Activated T-cell treated with anti-CD3 and anti-CD28 coated beads for 48 hours (primary cell): ENCODE measurements at places on chromosomes 1 and 21.

DNA sequence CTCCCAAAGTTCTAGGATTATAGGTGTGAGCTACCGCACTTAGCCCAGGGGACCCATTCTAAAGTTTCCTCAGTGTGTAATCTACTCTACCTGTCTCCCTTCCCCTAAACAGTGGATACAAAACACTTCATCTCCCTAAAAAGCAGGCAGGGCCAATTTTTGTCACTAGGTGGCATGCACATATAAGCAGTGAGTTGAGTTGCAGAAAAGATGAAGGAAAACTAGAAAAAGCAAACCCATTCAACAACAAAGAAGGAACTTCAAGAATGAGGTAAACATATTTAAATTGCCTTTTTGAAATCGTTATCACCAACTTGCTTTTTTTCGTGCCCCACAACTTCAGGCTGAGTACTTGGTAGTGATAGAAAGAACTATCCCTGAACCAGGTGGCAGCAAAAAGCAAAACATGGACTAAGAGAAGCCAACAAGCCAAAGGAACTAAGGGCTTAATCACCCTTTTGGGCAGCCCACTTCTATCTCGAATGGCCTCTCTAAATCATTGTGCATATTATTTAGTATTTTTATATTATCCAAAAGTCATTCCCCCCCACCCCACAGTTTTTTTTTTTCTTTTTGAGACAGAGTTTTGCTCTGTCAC is 19.7 kb upstream of the ALDH9A1 start:
- no peak for DNase-seq

- DNase-seq = peak; percentile 43
Observed at GRCh38 chr1:155859881-155860871, 809 bp downstream of the SYT11 start.

GRCh38 chr1:174815474-174815908 is 184.3 kb upstream of the CACYBP start:
- no peak for DNase-seq

DNA sequence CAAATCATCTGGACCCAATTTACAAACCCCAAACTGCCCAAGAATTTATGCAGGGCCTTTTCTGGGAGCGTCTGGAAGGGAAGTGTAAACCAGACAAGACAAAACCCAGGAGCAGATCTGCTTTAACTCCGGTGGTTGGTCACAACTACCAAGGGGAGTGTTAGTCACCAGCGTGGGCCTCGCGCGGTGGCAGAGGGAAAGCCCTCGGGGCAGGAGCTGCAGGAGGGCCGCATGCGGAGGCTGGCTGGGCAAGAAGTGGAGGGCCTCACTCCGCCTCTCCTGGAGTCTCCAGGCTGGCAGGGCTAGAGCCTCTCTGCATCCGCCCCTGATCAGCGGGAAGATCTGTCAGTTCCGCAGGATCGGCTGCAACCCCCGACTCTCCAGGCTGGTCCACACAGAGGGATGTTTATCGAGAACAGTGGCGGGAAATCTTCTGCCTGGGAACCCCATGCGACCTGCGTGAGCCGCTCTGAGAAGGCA is 2.0 kb downstream of the COL24A1 start:
- no peak for DNase-seq

GRCh38 chr1:8712413-8713231 is 104.8 kb downstream of the RERE start:
- no peak for DNase-seq

DNA sequence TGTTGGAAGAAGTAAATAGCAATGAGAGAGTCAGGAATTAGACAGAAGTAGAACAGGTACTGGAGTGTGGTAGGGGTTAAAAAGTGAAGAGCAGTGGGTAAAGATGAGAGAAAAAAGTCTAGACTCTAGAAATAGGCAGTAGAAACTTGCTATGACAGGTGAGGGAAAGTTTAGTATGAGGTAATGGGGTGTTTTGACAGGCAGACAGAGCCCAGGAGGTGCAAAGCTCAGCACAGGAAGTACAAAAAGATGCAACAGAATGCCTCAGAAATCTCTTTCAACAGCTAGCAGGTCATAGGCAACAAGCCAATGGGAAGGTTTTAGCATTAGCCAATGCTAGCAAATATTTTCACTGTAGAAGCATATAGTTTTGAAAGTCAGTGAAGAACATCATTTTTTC is 319.1 kb upstream of the SGIP1 start:
- no peak for DNase-seq

- DNase-seq = no peak
Observed at GRCh38 chr1:189851806-189852367, 625.8 kb downstream of the BRINP3 start.

DNA sequence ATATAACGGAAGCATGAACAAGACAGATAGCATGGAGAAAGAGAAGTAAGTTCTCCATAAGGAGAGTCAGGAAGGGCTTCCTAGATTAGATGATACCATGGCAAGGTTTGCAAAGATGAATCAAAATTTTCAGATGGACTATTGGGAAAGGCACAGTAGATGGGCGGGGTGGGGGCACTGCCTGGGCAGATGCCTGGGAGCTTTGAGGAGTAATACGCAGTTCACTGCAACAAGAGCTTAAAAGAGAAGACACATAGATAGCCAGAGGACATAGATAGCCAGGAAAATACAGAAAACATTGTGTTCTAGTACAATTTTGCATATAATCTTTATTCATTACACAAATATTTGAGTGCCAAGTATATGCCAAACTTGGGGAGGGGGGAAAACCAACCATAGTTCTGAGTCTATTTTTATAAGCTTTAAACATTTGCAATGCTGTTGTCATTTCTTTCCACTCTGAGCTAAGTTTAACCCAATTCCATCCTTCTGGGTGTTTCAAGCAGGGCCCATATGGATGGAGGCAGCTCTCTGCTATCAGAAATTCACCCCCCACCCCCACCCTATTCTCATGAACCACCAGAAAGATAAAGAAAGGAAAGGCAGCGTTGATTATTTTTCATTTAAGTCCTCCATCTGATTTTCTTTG is 120.6 kb downstream of the NUF2 start:
- DNase-seq = no peak

DNA sequence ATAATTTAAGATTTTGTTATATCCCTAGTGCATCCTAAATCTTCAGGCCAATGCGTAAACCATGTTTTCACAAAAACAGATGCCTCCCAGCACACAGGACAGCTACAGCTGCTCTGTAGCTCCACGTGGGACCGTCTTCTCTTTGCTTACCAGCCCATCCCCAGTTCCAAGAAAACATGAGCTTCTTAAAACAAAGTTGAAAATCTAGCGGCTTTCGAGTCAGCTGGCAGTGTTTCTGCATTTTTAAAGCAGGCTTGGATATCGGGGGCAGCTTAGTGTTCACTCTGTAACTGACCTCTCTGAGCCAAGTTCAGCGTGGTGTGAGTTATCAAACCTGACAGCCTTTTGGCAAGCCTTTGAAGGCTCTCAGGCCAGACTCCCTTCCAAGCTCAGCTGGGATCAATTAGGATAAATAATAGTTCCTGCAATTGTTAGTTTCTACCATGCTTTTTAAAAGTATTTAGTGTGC is 881.5 kb downstream of the LTN1 start:
- DNase-seq = no peak

GRCh38 chr1:41892301-41892781 is 26.4 kb downstream of the HIVEP3 start:
- DNase-seq = no peak

DNA sequence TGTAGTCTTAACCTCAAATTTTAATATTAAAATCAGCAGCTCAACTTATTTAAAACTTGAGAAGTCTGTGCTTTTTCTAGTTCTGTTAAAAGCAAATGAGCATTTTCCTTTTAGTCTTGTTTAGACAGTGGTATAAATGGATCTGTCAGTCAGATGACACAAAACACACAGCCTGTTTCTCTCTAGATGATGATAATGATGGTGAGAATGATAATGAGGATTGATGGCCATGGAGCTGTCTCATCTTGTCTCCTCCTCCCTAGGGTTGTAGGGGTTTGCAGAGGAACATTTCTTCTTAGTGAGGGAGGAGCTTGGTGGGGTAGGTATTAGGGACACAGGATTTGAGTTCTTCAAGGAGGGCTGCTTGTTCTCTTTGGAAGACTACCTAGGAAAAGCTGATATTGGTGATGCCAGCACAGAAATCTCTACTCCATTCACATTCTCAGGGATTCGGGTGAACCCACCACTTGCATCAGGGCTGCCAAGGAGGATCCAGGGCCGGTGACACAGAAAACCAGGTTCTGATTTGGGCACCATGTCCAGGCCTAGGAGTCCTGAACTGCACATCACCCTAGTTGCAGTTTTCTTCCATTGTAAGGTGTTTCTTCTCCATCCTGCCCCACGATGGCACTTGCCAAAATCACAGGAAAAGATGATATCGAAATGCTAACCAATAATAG is 147.6 kb downstream of the RHOU start:
- DNase-seq = no peak

GRCh38 chr1:65538086-65538485 is 117.6 kb downstream of the LEPR start:
- DNase-seq = no peak

GRCh38 chr21:21458124-21458631 is 460.0 kb downstream of the NCAM2 start:
- DNase-seq = no peak

DNA sequence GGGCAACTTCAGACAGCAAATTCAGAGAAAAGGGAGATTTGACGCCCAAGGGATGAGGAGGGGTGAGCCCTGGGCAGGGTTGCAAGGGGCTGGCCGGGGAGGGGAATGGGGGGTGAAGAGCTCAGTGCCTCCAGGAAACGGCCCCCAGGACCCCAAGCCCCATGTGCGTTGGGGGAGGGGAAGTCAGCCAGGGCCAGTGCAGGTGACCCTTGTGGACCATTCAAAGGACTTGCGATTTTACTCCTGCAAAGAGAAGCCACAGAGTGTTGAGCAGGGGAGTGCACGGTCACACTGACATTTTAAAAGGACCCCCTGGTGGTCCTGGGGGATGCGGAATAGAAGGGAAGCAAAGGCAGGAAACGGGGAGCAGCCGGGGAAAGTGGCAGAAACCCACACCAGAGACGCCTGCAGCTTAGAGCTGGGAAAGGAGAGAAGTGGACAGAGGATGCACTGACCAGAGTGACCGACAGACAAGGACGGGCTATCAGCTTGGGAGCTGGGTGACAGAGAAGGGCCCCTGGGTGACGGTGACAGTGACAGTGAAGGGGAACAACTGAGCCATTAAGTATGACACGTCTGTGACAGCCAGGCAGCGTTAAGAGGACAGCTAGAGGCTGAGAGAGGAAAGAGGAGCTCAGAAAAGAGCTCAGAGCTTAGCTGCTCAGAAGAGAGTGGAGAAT is 54.0 kb upstream of the TMEM51 start:
- no peak for DNase-seq
